ENCODE measurements at places on chromosomes 2 and 18. TPM values are rescaled to one million over a fixed set of nuclear protein-coding genes. Genes with fewer than 3 reads are reported as not detected.

- no peak for DNase-seq
Observed at GRCh38 chr2:65026704-65027464, 29.3 kb upstream of the CEP68 start.

DNA sequence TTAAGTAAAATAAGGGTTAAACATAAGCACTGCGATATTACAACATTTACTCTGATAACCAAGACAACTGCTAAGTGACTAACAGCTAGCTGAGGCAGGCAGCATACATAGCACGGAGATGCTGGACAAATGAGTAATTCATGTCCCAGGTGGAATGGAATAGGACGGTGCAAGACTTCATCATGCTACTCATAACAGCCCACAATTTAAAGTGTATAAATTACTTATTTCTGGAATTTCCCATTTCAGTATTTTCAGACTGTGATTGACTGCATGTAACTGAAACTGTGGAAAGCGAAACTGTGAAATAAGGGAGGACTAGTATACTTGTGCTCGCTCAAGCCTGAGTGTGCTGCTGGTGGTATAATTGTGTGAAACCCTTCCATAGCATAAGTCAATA, 12.9 kb downstream of the IER3IP1 start:
- DNase-seq = no peak

GRCh38 chr18:76323891-76324290, 171.2 kb downstream of the ZNF516 start:
- DNase-seq = no peak

DNA sequence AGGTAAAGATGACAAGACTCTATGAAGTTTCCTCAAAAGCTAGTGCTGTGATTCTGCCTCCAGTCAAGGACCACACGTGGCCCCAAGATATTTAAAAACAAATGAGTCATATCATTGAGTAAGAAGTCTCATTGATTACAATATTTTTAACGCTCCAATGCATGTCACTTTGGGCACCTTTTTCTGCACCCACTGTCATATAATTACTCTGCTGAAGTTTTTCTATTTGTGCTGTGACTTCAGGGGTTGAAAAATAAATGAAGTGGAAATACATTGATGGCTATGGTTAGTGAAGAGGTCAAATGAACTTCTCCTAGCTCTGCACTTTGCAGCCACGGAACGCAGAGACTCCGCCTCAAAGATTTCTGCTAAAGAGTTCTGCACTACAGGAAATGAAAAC, 344.3 kb upstream of the KYNU start:
- DNase-seq = no peak

GRCh38 chr18:63422864-63423304, 608 bp upstream of the VPS4B start:
- no peak for DNase-seq

DNA sequence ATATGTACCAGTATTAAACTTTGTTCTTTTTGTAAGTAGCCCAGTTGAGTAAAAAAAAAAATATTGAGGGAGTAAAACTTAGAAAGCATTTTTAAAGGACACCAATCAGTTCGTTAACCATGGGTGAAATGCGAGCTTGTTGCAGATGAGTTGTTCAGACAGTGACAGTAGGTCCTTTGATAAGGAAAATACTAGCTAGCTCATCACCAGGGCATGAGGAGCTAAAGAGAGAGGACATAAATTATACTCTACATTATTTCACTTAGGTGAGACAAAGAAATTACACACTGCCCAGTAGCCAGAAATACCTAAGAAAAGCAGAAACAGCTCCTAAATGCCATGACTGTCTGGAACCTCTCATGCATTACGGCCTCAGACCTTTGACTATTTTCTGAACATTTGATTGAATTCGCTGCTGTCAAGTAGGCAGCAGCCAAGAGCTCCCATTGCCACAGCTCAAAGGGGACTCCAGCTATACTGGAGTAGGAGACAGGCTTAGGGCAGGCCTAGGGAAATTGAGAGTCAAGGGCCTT, 2.6 kb upstream of the HNRNPLL start:
- no peak for DNase-seq

DNA sequence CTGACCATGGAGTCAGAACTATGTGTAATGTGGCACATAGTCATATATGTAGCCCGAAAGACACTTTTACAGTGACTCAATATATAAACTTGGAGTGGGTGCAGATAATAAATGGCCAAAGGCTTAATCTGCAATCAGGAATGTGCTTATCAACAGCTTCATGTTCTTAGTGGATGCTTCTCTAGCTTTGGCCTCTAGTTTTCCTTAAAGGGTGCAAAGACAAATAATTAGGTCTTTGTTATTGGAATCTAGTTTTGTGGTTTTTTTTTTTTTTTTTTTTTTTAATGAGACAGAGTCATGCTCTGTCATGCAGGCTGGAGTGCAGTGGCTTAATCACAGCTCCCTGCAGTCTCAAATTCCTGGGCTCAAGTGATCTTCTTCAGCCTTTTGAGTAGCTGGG, 625.6 kb downstream of the EPHA4 start:
- no peak for DNase-seq

DNA sequence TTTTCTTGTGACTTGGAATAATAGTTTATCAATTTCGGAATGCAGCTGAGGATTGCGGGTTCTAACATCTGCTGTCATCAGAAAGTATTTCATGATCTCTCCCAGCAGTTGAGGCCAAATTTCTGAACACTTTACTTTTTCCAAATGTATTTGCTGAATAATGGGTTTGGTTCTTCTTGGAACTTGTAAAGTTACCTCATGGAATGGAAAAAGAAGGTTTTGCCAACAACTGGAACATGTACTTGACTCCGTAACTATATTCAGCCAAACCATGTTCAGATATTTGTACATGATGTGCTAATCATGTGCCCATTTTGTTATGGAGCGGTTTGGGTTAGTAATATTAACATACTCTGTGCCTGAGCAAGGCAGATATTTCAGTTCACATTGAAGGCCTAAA, 119.6 kb downstream of the LCLAT1 start:
- DNase-seq = no peak

- DNase-seq = no peak
Observed at GRCh38 chr18:55932675-55933074, 344.7 kb upstream of the TCF4 start.

The GCKR gene
- not detected for polyA plus RNA-seq

- no peak for DNase-seq
Observed at GRCh38 chr2:30486655-30487054, 39.6 kb downstream of the LCLAT1 start.

DNA sequence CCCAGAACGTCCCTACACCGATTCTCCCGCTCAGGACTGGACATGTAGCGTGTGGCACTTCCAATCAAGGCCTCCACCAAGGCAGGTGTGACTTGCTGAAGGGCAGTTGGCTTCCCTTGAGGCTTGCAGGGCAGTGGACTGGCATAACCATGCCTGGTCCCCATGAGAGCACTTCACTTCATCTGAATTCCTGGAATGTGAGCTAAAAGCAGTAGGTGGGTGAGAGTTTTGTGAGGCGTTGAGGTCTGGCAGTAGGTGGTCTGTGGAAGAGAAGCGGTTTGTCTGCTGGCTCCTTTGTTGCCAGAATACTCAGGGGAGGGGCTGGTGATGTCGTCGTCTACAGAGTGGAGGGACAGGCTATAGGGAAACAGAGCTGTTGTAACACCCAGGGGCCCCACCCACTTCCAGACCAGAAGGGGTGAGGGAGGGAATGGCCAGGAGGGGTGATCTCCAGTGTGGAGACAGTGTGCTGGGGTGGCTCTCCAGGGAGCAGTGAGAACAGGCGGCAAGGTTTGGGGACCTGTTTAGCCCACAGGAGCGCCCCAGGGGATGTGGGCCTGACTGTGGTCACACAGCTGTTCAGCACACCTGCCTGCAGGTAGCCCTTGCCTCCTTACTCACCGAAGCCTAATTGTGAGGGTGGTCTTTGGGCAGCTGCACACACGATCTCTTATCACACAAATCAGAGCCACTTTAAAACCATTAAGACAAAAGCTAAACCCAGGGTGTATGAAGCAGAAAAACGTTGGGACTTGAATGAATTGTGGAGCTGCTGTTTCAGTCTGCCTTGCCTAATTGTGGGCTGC, 21.5 kb upstream of the ALKAL2 start:
- DNase-seq = no peak

- no peak for DNase-seq
Observed at GRCh38 chr2:25505622-25506021, 163.9 kb upstream of the DNMT3A start.

GRCh38 chr2:176187899-176188773, at the start of gene HOXD1:
HOXD1 (plus strand) TSS chr2:176188668; CDS start chr2:176188802, 134 bp downstream.
- no peak for DNase-seq

GRCh38 chr18:26461405-26461804, 86.9 kb downstream of the KCTD1 start:
- no peak for DNase-seq

- DNase-seq = no peak
Observed at GRCh38 chr2:140658760-140659692, 1471.8 kb downstream of the LRP1B start.

The SALL3 gene
- not detected for polyA plus RNA-seq

DNA sequence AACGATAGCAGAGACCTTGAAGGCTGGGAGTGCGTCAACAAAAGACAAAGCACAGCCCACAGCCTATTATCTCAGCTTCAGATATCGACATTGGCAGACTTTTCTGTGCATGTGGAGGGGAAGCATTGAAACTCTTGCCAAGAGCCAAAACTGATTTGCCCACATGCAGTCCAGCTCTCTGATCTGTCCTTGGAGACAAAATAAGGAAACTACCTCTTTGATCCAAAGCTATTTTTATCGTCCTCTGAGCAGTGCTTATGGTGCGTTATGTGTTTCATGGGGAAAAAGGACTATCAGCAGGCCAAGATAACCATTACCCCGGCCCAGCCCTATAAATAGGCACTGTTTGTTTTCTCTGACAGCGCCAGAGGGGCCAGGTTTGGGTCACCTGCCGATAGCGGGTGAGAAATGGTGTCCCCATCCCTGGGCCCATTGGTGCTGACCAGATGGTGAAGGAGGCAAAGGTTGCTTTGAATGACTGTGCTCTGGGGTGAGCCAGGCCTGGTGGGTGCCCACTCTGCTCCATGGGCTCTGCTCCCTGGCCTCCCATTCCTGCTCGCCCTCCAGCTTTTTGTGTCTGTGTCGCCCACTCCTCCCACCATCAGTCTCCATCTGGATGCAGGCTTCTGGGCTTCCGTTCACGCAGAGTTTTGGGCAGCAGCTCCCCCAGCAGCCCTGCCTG, 176.1 kb upstream of the HS6ST1 start:
- DNase-seq = no peak

DNA sequence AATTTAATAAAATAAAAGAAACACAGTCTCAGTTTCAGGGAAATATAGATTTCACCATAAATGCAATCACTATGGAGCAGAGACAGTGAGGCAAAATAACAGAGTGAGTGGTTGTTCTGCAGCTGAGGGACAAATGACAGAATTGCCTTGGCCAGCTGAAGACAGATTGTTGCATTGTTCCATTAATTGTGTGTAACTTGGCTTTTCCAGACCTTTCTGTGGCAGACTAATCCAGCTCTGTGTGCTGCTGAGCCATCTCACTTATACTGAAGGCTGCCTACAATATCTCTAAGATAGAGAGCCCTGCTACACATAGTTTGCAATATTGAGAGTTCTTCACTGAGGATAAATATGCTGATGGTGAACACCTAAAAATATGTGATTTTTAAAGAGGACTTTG, 11.5 kb downstream of the LRRTM1 start:
- no peak for DNase-seq

The TRIM43 gene
- not detected for polyA plus RNA-seq

DNA sequence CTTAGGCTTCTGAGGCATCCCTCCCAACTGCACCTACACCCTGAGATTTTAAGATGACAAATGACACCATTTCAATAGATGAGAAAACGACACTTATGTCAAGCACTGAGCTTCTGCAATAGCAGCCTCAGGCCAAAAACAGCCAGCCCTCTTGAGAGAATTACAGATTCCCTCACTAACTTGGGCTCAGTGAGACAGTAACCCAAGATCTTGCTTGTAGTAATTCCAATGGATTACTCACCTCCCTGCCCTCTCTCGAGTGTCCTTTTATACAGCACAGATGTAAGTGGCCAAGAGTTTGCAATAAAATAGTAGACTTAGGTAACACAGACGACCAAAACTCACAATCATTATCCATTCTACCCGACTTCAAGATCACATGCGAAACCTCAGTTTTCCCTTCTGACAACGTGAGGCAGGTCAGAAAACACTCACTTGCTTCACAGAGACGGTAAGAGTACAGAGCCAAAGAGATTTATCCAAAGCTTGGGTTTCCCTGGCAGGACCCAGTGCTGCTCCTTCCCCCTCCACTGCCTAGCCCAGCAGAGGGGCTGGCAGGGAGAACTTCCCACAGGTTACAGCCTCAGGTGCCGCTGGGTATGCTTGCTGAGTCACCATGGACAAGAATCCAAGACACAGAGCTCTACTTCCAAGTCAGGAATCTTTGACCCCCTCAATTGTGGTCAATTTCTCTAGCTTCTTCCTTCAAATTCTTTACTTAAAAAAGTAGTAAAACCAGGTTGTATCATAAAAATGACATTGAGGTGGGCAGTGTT, 181.4 kb downstream of the MYO5B start:
- DNase-seq = no peak

GRCh38 chr18:66900837-66901236, 296.9 kb upstream of the CDH19 start:
- no peak for DNase-seq

- DNase-seq = no peak
Observed at GRCh38 chr2:19801367-19802080, 100.3 kb downstream of the TTC32 start.

DNA sequence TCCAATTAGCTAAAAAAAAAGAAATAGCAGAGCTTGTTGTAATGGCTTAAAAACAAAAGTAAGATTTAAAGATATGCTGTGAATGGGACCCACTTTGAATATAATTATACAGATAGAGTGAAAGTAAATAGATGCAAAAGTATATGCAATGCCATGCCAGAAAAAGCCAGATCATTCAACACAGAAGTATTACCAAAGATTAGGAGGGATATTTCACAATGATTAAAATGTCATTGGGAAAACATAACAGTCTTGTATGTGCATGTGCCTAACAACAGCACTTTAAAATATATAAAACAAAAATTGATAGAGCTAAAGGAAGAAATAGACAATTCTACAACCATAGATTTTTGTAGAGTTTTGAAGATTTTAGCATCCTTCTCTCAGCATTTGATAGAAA, 19.9 kb upstream of the SIGLEC15 start:
- no peak for DNase-seq

GRCh38 chr2:208192611-208193236, 2.9 kb upstream of the C2orf80 start:
- DNase-seq = no peak

DNA sequence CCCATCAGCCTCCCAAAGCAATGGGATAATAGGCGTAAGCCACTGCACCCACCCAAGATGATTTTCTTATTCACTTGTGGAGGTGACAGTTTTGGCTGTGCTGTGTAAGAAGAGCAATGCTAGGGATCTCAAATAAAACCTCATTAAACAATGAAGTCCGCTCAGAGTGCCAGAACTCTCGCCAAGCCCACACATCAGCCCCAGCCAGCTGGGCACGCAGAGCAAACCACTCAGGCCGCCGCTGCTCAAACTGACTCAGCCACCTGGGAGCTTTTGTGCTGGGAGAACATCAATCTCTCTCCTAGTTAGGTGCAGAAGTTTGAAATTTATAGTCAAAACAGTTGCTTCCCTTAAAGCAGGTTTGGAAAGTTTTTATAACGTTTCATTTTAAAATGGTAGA, 47.6 kb downstream of the RNF152 start:
- no peak for DNase-seq

Data from CD14-positive monocyte (primary cell).